ENCODE measurements at places on chromosomes 4 and X.

GRCh38 chr4:149955780-149956390, 122.4 kb upstream of the DCLK2 start:
- no peak for DNase-seq

- DNase-seq, result no peak
Observed at GRCh38 chr4:159979953-159980352, 877.1 kb downstream of the RAPGEF2 start.

DNA sequence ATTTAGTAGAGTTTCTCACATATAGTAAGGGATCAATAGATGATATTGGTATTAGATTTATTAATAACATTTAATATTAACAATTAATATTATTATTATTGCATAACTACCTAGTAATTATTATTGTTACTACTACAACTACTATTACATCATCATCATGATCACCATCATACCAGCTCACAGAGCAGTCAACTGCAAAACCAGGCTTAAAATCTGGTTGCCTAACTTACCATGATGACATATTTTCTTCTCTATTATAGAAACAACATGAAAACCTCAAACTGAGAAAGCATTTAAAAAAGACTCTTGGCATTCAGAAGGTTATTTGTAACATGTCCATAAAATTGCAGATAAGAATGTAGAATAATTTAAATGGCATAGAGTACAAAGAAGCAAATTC, 247.0 kb upstream of the TTC29 start:
- no peak for DNase-seq

- no peak for DNase-seq
Observed at GRCh38 chrX:124217304-124218251, 114.9 kb upstream of the TEX13D start.

GRCh38 chr4:188037003-188037713, 41.6 kb downstream of the ZFP42 start:
- no peak for DNase-seq
